ENCODE measurements at places on chromosomes 1 and 21.

DNA sequence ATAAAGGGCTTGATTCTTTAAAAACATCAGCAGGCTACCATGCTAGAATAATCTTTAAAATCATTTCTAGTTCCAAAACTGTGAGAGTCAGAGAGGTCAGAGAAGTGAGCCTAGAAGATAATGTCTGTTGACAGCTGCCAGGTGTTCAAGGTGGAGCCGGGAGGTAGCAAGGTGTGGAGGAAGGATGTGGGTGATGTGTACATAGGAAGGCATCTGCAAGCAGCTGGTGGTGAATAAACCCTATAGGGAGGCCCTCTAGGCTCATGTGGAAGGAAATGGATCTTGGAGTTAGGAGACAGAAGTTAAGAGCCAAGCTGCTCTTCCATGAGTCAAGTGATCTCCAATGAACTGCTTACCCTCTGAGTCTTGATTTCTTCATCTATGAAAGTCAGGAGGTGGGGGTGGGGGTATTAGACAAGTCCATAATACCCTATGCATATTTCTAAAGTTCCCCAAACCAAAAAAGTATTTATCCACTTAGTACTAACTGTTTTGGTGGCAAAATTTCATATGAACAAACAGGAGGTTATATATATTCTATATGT is 266.3 kb downstream of the RHOU start:
- no peak for DNase-seq

- DNase-seq = no peak
These were observed 34.5 kb upstream of the TRABD2B start for GRCh38 chr1:48031676-48032075.

- DNase-seq = no peak
These were observed 198.5 kb downstream of the PLA2G4A start for GRCh38 chr1:187027253-187027652.

GRCh38 chr21:38352536-38353219 is 95.9 kb downstream of the KCNJ15 start:
- peak; percentile 75 for DNase-seq

- DNase-seq = no peak
These were observed 102.8 kb downstream of the CASZ1 start for GRCh38 chr1:10693497-10694273.

DNA sequence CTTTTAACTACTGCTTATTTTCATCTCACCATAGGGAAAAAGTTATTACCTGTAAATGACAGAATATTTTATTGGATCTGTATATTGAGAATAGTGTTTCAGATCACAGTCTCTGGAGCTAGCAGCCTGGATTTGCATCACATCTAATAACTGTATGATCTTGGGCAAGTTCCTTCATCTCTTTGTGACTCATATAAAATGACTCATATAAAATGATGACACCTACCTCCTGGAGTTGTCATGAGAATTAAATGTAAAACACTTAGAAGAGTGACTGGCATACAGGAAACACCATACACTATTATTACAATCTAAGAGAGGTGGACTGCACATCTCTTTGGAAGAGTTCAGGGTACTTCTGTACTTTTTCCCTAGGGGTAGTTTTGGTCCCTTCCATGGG is 421.3 kb downstream of the NEGR1 start:
- DNase-seq = no peak

GRCh38 chr21:16363518-16363917 is 633.7 kb downstream of the USP25 start:
- no peak for DNase-seq

GRCh38 chr1:156475568-156476500 is 24.7 kb downstream of the MEF2D start:
- no peak for DNase-seq

DNA sequence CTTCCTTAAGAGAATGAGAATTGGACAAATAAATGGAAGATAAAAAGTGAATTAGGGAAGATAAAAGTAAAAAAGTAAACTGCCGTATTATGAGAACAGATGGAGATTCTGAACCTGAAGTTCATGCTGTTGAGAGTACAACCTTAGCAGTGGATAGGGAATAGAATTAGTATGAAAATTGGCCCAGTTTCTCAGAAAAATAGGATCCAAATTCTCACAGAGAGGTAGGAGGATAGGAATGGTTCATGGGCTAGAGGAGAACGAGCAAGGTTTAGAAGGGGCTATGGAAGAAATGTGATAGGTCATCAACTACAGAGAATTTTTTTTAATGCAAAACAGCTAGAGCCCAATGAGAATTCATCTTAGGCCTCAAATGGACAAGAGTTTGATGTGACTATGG is 42.3 kb downstream of the COL24A1 start:
- DNase-seq = no peak

- DNase-seq = no peak
These were observed 194.5 kb downstream of the HS2ST1 start for GRCh38 chr1:87108814-87109411.

DNA sequence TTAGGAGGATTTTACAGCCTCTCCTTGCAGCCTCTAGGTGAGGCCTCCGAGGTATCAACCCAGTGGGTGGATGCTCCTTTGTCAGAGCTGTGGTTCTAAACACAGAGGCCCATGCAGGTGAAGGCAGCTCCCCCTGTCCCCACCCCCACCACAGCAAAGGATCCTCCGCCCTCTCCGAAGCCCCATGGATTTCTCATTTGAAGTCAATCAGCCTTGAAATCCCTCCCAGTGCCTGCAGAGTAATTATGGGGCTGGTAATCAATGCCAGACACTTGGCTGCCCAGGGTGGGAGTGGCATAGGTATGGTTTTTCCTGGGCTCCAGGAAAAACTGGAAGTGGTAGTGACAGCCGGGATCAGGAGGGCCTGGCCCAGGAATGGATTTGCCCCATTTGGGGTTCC is 119.5 kb upstream of the CSF3R start:
- no peak for DNase-seq

DNA sequence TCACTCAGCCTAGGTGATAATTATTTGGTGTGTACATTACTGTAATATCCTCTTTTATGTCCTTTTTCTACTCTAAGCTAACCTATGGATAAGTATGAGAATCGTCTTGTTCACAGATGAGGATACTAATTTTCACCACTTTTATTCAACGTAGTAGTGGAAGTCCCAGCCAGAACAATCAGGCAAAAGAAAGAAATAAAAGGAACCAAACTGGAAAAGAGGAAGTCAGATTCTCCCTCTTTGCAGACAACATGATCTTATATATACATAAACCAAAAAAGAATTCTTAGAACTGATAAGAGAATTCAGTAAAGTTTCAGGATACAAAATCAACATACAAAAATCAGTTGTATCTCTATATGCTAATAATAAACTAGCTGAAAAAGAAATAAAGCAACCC is 12.6 kb upstream of the RGL1 start:
- no peak for DNase-seq

GRCh38 chr1:67886076-67886475 is 52.8 kb upstream of the GNG12 start:
- no peak for DNase-seq

- no peak for DNase-seq
These were observed 7.9 kb upstream of the TNNT2 start for GRCh38 chr1:201385299-201385891.

GRCh38 chr1:21685946-21686678 is 17.0 kb upstream of the RAP1GAP start:
- no peak for DNase-seq

DNA sequence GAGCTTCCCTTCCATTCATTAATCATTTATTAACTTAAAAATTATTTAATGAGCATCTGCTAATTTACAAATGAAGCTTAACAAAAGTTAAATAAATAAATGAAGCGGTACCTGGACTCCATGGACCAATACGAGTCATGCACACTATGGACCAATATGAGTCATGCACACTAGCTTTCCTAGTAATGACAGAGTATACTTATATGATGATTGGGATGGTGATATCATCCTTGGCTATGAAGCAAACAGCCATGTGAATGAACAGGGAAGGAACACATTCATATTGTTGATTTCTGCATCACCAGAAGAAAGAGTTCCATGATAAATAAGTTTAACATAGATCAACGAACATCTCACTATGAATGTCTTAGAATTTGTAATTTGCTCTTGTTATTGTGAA is 109.9 kb downstream of the SPAG17 start:
- no peak for DNase-seq

DNA sequence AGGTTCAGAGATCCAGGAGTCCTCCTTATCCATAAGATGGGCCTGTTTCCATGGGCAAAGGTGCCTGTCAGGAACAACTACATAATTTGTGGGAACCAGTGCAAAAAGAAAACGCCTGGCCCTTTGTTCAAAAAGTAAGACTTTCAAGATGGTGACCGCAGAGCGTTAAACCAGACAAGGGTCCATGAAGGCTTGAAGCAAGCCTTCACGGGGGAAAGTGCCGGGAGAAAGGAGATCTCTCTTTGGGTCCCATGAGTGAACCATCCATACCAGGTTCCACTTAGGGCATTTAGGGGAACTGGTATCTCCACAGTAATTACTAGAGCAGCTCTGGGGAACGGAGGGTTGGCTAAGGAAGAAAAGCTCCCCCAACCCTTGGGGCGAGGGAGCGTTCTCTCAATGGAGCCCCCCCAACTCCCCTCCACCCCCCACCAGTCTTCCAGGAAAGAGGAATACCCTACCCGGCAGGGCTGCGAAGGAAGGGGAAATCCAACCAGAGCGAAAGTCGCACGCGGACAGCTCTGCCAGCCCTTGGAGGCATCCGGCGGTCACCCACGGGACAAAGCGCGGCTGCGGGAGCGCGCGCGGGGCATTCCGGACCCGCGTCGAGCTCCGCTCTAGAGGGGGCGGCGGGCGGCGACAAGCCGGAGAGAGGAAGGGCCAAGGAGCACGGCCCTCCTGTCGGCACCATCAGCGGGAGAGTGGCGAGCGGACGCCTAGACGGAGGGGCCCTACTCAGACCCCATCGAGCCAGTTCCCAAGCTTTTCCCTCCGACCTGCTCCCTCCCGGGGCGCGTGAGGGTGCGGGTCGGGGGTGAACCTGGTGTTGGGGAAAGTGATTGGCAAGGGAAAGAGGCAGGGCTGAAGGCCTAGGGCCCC is 687 bp upstream of the RASSF5 start:
- peak; percentile 35 for DNase-seq

GRCh38 chr1:156684227-156684782 is 7.1 kb upstream of the NES start:
- no peak for DNase-seq

- DNase-seq = no peak
These were observed 5.0 kb upstream of the NADK start for GRCh38 chr1:1783320-1783719.

- no peak for DNase-seq
These were observed 8.0 kb downstream of the NR5A2 start for GRCh38 chr1:200035397-200035955.

DNA sequence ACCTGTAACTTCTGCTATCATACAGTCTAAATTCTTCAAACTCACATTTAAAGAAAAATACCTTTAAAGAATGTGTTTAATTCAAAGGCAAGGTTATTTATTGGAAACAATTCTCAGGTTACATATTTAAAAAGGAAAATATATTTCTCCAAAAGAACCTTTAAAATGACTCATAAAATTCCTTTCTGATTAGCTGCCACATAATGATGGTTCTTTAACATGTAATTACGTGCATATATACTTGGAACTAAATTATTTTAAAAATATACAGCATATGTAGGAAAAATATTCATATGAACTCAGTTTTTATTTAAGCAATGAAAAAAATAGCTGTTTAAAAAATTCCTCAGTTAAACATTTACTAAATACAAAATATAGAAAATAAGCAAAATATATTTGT is 173.6 kb downstream of the COP1 start:
- no peak for DNase-seq

DNA sequence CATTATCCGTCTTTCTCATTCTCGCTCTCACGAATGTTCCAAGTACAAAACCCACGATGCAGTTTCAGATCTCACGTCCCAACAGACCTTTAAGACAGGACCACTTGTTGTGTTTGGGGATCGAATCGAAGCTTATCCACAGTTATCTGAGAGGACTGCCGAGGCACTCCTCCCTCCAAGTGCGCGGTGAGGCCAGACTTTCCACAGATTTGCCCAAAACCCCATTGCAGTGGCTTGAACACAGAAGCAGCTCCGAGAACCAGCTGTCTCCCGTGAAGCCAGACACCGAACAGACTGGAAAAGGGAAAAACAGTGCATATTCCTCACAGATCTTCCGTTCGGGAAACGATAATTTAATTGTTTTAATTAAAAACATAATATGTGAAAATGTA is 46.5 kb upstream of the COL6A2 start:
- DNase-seq = no peak

DNA sequence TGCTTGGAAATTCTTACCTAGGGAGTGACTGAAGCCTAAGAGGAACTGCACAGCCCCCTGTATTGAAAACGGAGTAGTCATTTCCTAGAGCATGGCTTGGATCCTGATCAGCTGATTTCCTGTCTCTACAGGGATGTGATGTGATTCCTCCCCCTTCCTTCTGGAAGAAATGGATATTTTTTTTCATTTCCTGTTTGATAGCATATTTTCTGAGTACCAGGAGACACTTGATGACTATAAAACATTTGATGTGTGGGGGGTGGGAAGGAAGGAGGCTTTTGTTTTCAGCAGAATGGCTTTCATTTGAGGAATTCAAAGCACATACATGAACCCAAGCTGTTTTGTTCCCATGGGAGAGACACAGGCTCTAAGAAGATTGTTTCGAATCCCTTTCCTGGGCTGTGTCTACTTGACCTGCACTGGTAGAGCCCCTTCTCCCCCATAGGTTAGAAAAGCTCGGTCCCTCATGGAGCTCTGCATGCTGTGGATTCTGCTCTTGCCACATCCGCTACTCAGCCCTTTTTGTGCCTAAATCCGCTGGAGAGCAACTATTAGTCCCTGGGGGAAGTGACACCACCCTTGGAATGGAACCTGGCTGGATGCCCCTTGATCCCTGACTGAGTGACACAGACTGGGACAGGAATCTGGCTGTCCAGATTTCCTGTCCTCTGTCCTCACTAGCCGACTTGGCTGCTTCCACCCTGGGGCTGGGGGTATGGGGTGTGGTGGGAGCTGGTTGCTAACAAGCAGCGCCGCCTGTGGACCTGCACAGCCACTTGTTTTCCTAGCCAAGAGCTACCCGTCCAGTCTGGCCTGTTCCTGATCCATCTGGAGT is 71.8 kb upstream of the MACF1 start:
- DNase-seq = no peak

GRCh38 chr1:200669314-200670241 is at the start of gene DDX59:
Gene DDX59 (minus strand): TSS chr1:200669907. CDS start chr1:200666740, 3,167 bp downstream.
- peak; percentile 94 for DNase-seq

GRCh38 chr1:186418503-186418902 is 42.4 kb downstream of the PDC start:
- DNase-seq = no peak

DNA sequence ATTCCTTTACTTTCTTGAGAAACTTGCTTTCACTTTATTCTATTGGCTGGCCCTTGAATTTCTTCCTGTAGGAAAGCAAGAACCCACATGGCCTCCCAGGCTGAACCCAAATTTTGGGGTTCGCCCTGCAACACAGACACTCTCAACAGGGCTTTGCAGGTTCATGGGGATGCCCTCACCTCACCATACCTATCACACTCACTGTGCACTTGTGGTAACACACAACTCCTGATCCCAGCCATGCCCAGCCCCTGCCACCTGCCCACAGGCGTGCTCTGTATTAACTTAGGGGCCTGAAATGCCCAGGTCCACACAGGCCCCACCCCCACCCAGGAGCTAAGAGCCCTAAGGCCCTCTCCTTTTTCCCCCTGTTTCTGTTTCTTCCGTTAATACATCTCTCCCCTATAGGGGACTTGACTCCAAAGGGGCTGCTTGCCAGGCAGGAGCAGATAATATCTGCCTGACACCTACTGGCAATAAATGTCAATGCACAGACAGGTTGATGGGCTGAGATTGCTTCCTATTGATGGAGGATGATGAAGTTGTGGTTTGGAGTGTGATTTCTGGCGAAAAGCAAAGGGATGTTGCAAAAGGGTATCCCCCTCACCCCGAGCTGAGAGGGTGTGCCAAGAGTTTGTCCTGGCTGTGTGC is 171.5 kb downstream of the AJAP1 start:
- DNase-seq = no peak

All from activated naive CD4-positive, alpha-beta T cell treated with anti-CD3 and anti-CD28 coated beads, Interleukin-2, amount 50 U/mL, for 72 hours (primary cell).